Ovary (tissue), 10 donors: ENCODE measurements at places on chromosomes 11 and 22. TPM values are rescaled to one million over a fixed set of nuclear protein-coding genes. Genes with fewer than 3 reads are reported as not detected.

Gene OR10A3
- not detected for polyA plus RNA-seq

Gene SPON1
- polyA plus RNA-seq: 18.5 TPM

Gene XKR3
- not detected for polyA plus RNA-seq

Gene MS4A15
- 0.15 TPM for polyA plus RNA-seq

Gene PUS3
- polyA plus RNA-seq: 16.7 TPM

Gene KLHDC7B
- 0.04 TPM for polyA plus RNA-seq

Gene MS4A1
- polyA plus RNA-seq: 0.05 TPM

Gene ELMOD1
- 0.17 TPM for polyA plus RNA-seq

Gene OR5B21
- not detected for polyA plus RNA-seq

Gene SPI1
- polyA plus RNA-seq: 3.9 TPM

Gene CARD18
- not detected for polyA plus RNA-seq

Gene UBASH3B
- 1.8 TPM for polyA plus RNA-seq

Gene CCDC188
- polyA plus RNA-seq: not detected

Gene C11orf97
- polyA plus RNA-seq: not detected

Gene C22orf31
- polyA plus RNA-seq: 0.73 TPM

Gene SLC16A8
- polyA plus RNA-seq: not detected

Gene AGBL2
- 2.0 TPM for polyA plus RNA-seq

Gene UBE4A
- polyA plus RNA-seq: 28.8 TPM

Gene C22orf15
- polyA plus RNA-seq: 0.77 TPM

Gene ASPHD2
- 0.28 TPM for polyA plus RNA-seq

Gene SLC22A9
- not detected for polyA plus RNA-seq

Gene WBP2NL
- 1.2 TPM for polyA plus RNA-seq

Gene LRRC32
- polyA plus RNA-seq: 19.4 TPM

Gene MFNG
- 4.7 TPM for polyA plus RNA-seq

Gene SLC22A6
- not detected for polyA plus RNA-seq

Gene RAG1
- polyA plus RNA-seq: 1.3 TPM

Gene PYGM
- polyA plus RNA-seq: 6.7 TPM

Gene APOBEC3A
- 0.10 TPM for polyA plus RNA-seq

Gene C11orf86
- not detected for polyA plus RNA-seq

Gene COPB1
- polyA plus RNA-seq: 43.7 TPM

Gene RGL4
- 0.31 TPM for polyA plus RNA-seq
